Suppressor macrophage (primary cell): ENCODE measurements at places on chromosomes 11 and 22.

DNA sequence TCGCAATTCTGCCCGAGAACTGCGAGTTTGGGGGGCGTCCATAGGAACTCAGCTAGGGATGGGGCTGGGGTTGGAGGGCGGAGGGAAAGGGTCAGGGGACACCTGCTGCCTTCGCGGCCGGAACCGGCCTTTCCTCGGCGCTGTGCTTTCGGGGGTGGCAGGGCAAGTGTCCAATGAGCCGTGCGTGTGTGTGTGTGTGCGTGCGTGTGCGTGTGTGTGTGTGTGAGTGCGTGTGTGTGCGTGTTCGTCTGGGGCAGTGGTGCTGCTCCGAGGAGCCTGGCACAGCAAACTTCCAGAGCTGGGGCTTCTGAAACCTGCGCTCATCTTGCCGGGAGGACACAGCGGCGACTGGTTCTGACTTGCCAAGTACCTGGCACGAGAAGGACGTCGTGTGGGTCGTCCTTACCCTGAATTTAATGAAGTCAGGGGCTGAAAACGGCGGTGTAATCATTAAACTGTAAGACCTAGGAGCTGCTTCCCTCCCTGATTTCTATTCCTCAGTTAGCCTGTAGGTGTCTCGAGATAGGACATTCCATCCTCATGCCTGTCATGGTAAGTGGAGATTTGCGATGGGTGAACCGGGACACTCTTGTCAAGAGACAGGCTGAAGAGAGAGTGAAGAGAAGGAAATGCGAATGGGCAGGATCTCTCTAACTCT lies 27.0 kb upstream of the AMOTL1 start:
- DNase-seq, result peak; percentile 45

- DNase-seq, result no peak
Observed at GRCh38 chr11:129322941-129323340, 52.7 kb upstream of the BARX2 start.

DNA sequence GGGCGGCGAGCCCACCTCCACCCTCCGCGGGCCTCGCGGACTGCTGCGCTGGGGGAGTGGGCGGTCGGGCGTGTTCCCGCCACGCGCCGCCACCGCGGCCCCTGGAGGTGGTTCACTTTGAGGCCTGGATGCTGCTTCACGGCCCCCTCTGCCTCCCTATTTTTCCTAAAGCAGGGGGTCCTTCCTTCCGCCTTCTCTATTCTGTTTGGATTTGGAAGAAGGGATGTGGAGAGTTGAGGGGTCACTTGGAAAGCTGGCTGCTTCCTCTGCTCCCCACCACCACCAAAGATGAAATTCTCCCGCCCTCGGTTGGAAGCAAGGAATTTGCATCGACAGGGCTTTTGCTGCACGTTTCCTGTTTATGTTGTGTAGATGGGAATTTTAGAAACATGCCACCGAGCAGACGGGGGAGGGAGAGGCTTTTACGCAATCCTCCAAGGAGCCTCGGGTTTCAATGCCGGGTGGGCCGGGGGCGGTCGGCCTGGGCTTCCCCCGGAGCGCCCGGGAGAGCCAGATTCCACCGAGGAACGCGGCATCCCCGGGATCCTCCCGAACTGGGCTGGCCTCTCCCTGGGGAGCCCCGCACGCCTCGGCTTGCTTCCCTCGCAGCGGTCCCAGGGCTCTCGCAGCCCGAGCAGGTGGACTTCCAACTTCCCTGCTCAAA lies 403 bp upstream of the SBF2 start:
- DNase-seq, result peak; percentile 28

DNA sequence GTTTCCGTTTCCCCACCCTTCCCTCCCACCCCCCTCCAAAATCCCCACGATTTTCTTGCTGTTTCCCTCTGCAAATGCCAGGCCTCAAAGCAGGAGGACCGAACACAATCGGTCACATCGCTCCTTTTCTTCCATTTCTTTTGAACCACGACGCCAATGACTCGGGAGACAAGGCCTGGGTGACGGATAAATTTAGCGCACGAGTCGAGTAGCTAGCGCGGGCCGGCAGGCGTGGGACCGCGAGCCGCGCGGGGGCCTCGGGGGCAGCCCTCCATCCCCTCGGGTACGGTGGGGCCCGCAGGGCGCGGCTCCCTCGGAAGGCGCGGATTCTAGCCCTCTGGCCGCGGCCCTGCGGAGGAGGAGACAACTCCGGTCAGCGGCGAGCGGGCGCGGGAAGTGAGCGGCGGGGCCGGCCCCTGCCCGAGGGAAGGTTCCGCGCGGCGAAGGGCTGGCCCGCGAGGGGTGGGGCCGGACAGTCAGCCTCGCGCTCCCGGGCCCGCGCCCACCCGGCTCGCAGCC lies 414 bp downstream of the JOSD1 start:
- DNase-seq, result peak; percentile 93

DNA sequence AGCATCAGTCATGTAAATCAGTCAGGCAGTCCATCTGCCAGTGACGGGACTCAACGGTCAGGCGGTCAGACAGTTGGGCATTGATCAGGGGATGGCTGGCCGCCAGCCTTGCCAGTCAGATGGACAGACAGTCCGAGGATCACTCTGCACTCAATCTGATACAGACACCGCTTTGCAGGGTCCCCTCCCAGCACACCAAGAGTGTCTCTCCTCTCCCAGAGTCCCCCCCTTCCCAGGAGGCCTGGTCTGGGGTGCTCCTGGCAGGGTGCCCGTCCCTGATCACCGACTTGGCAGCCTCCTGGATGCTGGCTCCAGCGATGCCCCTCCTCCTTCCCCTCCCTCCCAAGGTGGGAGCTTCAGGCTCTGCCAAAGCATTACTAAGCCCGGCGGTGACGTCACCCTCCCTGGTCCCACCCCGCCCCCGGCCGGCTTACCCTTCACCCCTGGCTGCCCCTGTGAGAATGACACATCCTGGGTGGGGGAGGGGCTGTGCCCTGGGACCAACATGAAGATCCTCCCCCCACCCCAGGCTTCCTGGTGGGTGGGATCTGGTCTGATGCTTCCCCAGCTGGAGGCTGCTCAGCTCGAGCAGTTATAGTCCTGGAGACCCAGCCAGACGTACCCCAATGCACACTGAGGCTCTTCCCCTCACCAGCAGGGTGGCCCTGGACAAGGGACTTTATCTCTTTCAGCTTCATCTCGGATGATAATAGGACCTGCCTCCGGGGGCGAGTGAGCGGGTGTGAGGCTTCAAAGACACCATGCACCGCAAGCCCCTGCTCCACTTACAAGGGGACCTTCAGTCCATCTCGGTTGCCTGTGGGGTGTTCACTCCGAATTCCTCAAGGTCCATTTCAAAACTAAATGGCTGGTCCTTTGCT lies 69.2 kb downstream of the CD82 start:
- peak; percentile 56 for DNase-seq
